ENCODE measurements at places on chromosomes 2 and 18.

DNA sequence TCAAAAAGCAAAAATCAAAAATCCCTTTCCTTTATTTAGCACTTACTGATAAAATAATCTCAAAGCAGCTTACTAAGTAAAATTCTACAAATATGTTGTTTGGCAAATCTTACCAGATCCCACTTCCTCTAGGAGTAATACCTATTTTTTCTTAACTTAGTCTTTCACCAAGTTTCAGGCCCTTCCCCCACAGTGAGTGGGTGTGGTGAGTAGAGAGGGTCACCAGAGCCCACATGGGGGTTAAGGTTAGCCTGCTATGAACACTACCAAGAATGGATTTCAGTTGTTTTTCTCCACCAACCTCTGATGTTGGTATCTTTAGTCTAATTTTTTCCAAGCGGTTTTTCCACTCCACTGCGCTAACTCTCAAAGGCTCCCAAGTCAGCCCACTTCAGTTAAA lies 23.2 kb downstream of the PIAS2 start:
- H3K36me3 ChIP-seq = no peaks in the 10 kb centered on the region
- DNase-seq = no peak
- H3K27ac ChIP-seq = no peak overlapping the region
- H3K4me1 ChIP-seq = no peaks in the 10 kb centered on the region
- H3K4me3 ChIP-seq = no peak overlapping the region

- no peaks in the 10 kb centered on the region for H3K4me1 ChIP-seq
- no peak for DNase-seq
- no peak overlapping the region for H3K4me3 ChIP-seq
- no peaks in the 10 kb centered on the region for H3K27me3 ChIP-seq
- no peaks in the 10 kb centered on the region for H3K36me3 ChIP-seq
Observed at GRCh38 chr2:100482741-100483140, 12.5 kb downstream of the NMS start.

DNA sequence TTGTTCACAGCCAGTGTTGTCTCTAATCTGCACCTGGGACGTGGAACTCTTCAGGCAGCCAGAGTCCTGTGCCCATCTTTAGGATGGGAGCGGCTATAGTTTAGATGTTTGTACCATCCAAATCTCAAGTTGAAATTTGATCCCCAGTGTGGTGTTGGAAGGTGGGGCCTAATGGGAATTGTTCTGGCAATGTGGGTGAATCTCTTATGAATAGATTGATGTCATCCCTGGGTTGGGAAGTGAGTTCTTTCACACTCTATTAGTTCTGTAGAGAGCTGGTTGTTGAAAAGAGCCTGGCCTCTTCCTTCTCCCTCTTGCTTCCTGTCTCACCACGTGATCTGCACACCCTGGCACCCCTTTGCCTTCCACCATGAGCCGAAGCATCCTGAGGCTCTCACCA lies 300.9 kb downstream of the TXNL1 start:
- H3K36me3 ChIP-seq = no peaks in the 10 kb centered on the region
- H3K27me3 ChIP-seq = no peaks in the 10 kb centered on the region
- no peaks in the 10 kb centered on the region for H3K4me1 ChIP-seq
- no peak overlapping the region for H3K27ac ChIP-seq
- no peak overlapping the region for H3K4me3 ChIP-seq

- H3K27me3 ChIP-seq = no peaks in the 10 kb centered on the region
- DNase-seq = no peak
- H3K36me3 ChIP-seq = no peaks in the 10 kb centered on the region
- H3K4me1 ChIP-seq = peaks cover 7% of the 10 kb centered on the region
- peak overlapping the region; percentile 93 for H3K27ac ChIP-seq
Observed at GRCh38 chr18:23885750-23886149, 128.8 kb upstream of the TTC39C start.

- H3K4me1 ChIP-seq = peaks cover 7% of the 10 kb centered on the region
- no peaks in the 10 kb centered on the region for H3K36me3 ChIP-seq
- H3K4me3 ChIP-seq = peak within 1 kb of the TSS; percentile 29
- DNase-seq = no peak
Observed at GRCh38 chr2:31138037-31138962, at the start of gene GALNT14. TSS of gene GALNT14 (minus strand) at chr2:31138440. CDS start at chr2:31138086, 354 bp downstream.

GRCh38 chr18:47191961-47192360 lies 15.8 kb upstream of the IER3IP1 start:
- no peak overlapping the region for H3K4me3 ChIP-seq
- no peaks in the 10 kb centered on the region for H3K27me3 ChIP-seq
- H3K4me1 ChIP-seq = no peaks in the 10 kb centered on the region

GRCh38 chr2:148990968-148991367 lies 47.5 kb upstream of the LYPD6B start:
- H3K4me1 ChIP-seq = no peaks in the 10 kb centered on the region
- no peak overlapping the region for H3K4me3 ChIP-seq
- DNase-seq = no peak
- H3K27ac ChIP-seq = no peak overlapping the region

- H3K36me3 ChIP-seq = no peaks in the 10 kb centered on the region
- H3K27ac ChIP-seq = no peak overlapping the region
- no peaks in the 10 kb centered on the region for H3K4me1 ChIP-seq
Observed at GRCh38 chr2:54680397-54681041, 42.9 kb upstream of the EML6 start.

GRCh38 chr2:71521436-71521950 lies 68.1 kb downstream of the DYSF start:
- no peaks in the 10 kb centered on the region for H3K36me3 ChIP-seq
- no peak overlapping the region for H3K27ac ChIP-seq
- no peak for DNase-seq
- H3K4me1 ChIP-seq = no peaks in the 10 kb centered on the region

DNA sequence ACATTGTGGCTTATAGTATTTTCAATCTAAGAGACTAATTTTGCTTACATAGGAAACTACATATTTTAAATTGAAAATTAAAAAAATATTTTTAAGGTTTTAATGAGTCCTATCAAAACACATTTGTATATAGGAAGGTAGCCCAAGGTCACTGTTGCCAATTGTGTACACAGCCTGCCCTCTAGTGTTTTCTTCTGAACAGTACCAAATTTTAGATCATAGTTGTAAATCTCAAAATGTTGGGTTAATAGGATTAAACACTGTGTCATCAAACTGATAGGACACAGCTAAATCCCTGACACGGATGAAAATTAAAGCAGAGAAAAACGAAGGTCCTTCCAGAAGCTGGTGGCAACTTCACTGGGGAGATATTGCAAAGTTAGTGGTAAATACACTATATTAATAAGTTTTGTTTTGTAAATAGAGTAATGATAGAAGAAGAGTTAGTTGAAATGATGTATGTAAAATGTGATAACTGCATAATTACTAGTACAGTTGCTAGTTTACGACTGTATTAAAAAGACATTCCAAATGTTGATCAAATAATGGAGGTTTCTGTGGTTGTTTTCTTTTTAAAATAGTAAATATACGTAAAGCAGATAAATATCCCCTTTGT lies 19.7 kb downstream of the CLUL1 start:
- no peak overlapping the region for H3K4me3 ChIP-seq
- H3K27ac ChIP-seq = no peak overlapping the region
- no peaks in the 10 kb centered on the region for H3K4me1 ChIP-seq
- no peaks in the 10 kb centered on the region for H3K36me3 ChIP-seq
- no peak for DNase-seq

- H3K4me1 ChIP-seq = no peaks in the 10 kb centered on the region
- DNase-seq = no peak
- no peaks in the 10 kb centered on the region for H3K27me3 ChIP-seq
- H3K36me3 ChIP-seq = no peaks in the 10 kb centered on the region
- no peak overlapping the region for H3K4me3 ChIP-seq
Observed at GRCh38 chr2:10252661-10253060, 50.0 kb upstream of the HPCAL1 start.

DNA sequence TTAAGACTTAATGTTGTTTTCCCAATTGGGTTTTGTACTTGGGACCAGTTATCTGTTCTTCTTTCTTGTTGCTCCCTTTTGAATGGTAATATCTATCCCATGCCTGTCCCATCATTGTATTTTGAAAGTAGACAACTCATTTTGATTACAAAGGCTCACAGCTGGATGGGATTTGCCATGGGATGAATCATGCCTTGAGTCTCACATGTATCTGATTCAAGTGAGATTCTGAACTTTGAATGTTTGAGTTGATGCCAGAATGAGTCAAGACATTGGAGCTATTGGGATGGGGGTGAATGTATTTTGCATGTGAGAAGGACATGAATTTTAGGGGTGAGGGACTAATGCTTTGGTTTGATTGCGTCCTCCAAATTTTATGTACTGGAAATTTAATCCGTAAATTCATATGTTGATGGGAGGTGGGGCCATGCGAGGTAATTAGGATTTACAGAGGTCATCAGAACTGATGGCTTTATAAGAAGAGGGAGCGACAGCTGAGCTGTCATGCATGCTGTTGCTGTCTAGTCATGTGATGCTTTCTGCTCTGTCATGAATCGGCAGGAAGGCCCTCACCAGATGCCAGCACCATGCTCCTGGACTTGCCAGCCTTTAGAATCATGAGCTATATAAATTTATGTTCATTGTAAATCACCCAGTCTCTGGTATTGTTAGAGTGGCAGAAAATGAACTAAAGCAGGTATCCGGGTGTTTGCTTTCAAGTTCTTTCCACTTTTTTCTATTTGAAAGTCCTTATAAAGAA lies 741.3 kb upstream of the RAB6C start:
- H3K4me1 ChIP-seq = no peaks in the 10 kb centered on the region
- no peak for DNase-seq
- no peak overlapping the region for H3K27ac ChIP-seq
- no peak overlapping the region for H3K4me3 ChIP-seq
- H3K27me3 ChIP-seq = no peaks in the 10 kb centered on the region
- H3K36me3 ChIP-seq = no peaks in the 10 kb centered on the region

- H3K4me3 ChIP-seq = no peak overlapping the region
- no peaks in the 10 kb centered on the region for H3K36me3 ChIP-seq
- H3K27ac ChIP-seq = no peak overlapping the region
- DNase-seq = no peak
Observed at GRCh38 chr2:35447215-35447614, 908.4 kb upstream of the CRIM1 start.
